Body of pancreas (tissue), 4 donors: ENCODE measurements at places on chromosomes 1 and 21.

DNA sequence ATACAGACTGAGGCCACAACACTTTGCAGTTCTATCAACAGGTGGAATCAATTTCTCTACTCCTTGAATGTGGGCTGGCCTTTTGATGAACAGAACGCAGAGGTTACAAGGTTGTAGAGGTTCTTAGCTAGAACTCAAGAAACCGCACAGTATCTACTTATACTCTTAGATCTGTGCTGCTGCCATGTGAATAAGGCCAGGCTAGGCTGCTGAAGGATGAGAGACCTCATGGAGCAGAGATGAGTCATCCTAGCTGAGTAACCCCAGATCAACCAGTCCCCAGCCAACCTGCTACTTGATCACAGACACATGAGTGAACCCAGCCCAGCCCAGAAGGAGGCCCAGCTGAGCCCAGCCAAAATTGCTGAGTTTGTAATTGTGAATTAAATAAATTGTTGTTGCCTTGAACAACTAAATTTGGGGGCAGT lies 35.3 kb upstream of the BCAR3 start:
- DNase-seq = no peak

DNA sequence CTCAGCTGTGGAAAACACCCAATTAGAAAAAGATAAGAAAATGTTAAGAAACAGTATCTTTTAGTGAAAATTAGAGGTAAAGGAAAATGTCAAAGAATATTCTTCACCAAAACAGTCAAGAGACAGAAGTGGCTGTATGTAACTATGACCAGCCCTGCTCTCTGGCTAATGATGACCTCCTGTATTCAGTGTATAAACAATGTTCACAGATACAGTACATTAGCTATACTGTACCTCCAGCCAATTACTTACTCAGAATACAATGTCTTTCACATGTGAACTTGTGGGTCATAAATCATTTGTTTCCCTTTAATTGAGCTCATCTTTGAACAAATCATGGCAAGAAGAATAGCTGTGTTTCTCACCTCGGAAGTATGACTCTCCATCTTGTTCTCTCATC lies 432.0 kb downstream of the LMO4 start:
- DNase-seq = no peak

DNA sequence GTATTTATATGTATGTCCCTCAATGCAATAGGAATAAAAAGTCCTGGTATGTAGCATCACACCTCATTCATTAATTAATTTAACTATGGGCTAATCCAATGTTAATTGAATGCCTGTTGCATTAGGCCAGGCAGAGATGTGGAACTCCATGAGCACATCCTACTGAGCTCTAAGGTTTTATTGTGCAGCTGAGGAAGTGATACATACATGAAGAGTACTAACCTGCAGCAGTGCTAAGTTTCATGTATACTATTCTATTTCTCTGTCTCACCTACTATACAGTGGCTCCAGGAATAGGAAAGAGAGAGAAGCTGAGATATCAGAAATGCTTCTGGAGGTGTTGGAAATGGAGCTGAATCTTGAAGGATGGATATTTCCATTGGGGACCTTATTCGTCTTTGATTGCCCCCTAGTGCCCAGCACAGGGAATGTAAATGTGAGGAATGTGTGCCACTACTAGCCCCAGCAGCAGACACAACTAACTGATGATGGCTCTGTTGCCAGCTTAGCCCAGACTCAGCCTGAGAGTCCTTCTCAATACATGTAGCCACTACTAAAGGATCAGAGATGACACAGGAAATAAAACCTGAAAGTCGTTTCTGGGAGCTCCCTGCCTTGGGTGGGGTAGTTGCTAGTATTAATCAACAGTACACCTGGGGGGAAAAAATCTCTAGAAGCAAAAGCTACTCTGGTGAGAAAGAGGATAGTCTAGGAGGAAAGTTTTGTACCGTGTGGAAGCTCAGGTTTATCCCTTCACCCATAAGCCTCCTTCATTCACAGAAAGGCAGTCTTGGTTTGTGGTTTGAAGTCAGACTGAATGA lies 173.3 kb upstream of the FOXD3 start:
- peak; percentile 40 for DNase-seq

DNA sequence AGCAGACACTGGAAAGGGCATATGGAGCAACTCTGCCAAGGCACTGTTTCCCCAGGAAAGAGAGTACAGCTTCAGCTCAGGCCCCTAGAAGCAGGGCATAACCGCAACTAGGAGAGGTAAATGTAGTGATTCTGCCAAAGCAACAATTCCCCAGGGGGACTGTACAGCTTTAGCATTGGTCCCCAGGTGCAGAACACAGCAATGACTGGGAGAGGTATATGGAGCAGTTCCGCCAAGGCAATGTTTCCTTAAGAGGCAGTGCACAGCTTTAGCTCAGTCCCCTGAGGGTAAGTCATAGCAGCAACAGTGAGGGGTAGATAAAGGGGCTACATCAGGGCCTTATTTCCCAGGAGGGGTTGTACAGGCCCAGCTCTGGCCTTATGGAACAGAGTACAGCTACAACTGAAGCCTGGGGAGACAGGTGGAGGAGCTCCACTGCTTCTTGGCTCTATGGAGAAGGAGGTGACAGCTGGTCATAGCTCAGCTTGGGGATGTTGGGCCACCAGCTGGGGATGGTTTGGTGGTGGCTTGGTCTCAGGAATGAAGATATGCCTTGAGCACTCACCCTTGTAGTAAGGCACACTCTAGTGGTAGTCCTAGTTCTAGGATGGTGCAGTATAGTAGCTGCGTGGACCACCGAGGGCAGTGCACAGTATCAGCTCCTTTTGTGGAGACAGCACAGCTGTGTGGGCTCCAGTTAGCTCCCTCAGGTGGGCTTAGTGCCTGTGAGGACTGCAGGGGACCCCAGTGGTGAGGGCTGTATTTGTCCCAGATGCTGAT lies 582.7 kb downstream of the PTPRC start:
- no peak for DNase-seq

DNA sequence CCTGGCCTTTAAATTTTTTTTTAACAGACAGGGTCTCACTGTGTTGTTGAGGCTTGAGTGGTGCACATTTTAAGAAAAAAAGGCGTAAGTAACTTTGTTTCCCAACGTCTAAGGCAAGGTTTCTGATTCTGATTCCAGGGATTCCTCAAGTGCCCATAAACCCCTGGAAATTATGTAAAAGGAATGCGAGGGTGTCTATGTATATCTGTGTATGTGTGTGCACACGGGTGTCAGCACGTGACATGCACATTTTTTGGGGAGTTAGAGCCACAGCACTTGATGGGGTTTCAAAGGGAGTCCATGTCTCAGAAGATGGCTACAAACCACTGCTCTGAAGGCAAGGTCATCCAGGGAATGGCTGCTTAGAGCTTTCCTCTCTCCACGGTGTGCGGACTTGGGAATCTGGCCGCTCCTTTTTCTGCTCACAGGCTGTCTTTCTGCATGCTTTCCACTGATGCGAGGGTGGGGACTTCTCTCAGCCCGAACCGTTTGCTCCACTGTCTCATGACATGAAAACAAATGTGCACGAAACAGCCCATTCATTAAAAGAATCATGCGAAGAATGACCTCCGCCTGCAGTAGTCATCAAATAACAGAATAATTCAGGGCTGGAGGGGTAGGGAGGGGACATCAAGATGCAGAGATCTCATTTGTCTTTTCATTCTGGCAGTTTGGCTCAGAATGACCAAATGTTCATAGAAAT lies 18.7 kb upstream of the RERE start:
- DNase-seq = no peak

- no peak for DNase-seq
Measured at GRCh38 chr21:26783466-26784195, 61.6 kb downstream of the ADAMTS1 start.

DNA sequence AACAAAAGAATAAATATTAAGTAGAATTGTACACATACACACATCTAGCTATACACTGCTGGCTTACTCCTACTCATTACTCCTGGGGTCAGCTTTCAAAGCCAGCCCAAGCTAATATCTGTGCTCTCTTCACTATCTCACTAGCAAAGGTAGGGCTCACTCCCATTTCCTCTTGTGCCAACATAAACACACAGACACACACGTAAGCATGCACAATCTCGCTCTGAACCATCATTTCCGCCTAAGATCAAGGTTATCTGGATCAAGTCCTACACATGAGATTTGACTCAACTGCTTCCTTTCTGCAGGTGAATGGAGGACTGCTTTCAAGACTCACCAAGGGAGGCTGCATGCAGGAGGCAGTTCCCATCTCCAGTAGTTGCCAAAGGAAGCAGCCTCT lies 28.8 kb upstream of the MTMR11 start:
- no peak for DNase-seq

DNA sequence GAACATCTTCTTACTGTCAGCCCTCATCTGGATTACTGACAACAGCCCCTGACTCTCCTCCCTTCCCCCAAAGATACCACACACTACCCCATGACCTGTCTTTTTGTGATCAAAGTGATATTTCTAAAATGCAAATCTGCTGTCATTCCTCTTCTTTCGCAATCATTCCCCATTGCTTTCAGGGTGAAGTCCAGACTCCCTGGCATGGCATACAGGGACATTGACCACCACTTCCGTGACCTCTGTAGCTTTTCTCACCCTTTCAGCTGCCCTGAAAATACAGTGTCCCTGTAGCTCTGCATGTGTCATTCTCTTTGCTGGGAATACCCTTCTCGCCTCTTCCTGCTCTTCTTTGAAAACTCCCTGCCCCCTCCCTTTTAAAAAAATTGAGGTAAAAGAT lies 4.1 kb downstream of the SERINC2 start:
- DNase-seq = no peak

DNA sequence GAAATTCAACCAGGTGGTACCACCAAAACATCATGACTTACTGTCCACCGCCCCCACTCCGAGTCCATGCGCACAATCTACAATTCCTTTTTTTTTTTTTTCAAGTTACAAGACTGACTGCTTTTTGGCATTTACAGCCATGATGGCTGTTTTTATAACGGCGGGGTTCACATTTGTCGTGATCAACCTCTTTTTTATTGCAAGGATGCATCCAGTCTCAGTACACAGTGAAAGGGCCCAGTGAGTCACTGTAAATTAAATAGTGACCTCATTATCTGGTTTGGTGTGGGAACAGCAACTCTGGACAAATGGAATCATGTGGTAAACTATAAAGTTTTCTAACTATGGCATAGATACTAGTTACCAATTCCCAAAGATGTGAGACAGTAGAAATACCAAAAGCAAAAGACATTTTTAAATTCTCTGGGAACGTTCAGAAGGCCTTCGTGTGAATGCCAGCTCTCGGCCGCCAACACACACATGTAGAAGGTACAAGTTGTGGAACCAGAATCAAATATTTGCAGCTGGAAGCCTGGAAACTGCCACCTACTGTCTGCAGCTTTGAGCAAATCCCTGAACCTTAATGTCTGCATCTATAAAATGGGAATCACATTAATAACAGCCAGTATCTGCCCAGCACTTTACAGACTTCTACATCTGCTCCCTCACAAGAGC lies 4.9 kb downstream of the GLIS1 start:
- no peak for DNase-seq

- no peak for DNase-seq
Measured at GRCh38 chr1:41411229-41411628, 50.0 kb downstream of the FOXO6 start.
